Caki2 (cell line): ENCODE measurements at places on chromosomes 2 and 18. TPM values are rescaled to one million over a fixed set of nuclear protein-coding genes. Genes with fewer than 3 reads are reported as not detected.

The VWC2L gene
- not detected in 2 replicates for total RNA-seq

The GULP1 gene
- 144 and 172 TPM in 2 replicates for total RNA-seq

- DNase-seq: no peak
Measured at GRCh38 chr2:121272596-121272995, 12.4 kb downstream of the TFCP2L1 start.

DNA sequence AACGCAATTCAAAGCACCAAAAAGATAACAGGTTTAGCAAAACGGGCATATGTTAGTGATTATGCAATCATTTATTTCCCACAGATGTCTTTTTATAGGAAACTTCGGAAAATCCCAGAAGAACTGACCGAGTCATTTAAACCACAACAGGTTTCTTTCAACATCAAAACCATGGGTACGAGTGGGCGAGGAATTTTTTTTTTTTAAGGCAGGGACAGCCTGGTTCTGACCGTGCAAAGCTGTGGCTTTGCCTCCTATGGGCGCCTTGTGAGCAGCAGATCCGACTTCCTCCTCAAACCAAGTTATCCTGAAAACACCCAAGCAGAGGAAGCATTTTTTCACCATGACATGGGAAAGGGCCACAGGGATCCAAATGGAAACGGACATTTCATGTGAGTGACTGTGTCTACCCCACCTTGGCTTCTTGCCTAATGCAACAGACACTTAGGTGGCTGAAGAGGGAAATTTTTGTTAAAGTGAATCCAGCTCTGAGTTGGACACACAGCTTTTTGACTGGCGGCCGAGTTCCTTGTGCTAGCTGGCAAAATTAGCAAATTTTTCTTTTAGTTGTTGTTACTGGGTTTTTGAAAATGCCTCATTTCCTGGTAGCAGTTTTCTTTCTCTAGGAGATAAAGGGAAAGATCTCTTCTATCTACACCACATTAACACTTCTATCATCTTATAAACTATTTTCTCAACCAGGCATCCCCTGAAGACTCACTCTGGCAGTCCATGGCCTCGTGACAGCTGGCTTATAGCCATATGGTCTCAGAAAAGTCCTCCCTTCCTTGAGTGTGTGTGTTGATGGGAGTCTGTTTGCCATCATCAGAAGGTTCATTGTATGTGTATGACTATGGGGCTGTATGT is 487.4 kb upstream of the ZEB2 start:
- peak; percentile 80 for DNase-seq

GRCh38 chr2:18771212-18771611 is 181.8 kb upstream of the NT5C1B start:
- DNase-seq: no peak

DNA sequence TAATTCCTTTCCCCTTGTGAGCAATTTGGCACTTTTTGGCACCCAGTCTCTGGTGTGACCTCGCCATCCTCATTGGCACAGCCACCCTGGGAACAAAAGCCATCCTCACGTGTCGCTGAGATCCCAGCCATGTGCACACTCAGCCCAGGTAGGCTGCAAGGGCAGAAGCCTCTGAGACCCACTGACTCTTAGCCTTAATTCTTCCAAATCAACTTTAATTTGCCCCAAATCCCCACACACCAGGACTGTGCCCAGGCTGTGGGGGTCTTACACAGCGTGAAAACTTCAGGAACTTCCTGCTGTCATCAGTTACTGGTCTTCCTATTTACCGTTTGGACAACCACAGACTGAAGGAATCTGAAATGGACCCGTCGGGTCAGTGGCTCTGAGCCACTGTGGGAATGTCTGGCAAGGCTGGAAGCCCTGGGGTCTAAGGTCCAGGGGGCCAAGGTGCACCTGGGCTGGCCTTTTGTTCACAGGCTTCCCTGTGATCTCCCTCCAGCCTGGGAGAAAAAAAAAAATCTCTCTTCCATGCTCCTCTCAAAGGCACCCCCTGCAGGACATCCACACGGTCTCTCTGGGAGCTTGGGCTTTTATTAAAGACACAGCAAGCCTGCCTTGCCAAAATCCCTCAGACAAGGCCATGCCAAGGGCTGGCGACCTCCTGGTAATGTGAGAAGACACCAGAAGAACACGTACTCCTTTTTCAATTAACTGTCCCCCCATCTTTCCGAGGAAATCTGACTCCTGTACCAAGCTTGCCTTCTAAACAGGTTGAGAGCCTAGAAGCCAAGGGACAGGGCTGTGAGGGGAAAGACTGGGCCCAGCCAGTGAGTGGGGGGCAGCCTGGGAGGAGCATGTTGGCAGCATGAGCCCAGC is 42.1 kb upstream of the LAPTM4A start:
- DNase-seq: peak; percentile 49

DNA sequence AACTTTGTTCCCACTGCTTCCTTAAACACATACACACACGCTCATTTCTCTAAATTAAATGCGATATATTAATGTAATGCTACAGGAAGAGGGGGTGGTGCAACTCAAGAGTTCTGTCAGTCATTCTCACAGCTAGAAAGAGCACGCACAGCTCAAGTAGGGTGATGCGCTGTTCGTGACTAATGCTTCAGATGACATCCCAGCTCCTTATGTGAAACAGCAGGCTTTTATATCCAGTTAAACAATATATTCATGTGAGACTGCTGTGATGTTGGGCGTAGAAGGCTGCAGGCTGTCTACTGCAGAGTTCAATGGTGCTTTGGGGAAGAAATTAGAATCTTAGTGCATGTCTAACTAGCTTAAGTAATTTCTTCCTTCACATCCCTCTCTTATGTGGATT is 912.6 kb upstream of the FSHR start:
- DNase-seq: no peak

GRCh38 chr2:219441451-219442255 is 7.0 kb downstream of the SPEG start:
- peak; percentile 16 for DNase-seq

DNA sequence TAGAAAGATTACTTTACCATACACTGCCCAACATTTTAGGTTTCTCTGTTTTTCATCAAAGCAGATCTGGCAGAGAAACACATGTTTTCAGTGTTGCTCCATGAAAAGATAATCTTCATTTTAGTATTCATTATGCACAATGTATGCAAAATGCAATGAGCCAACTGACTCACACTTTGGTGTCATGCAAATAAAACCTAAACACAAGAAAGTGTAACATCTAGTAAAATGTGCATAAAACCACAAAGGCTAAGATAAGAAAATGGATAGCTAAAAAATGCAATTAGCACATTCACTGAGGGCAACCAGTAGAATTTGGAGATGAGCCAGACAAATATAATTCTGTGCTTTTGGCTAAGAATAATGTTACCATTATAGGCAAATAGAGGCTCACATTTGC is 203.5 kb upstream of the UBE2E3 start:
- DNase-seq: no peak

GRCh38 chr18:63233334-63233733 is 86.2 kb downstream of the BCL2 start:
- DNase-seq: no peak

GRCh38 chr2:73886357-73886756 is 6.5 kb upstream of the ACTG2 start:
- no peak for DNase-seq
